ENCODE measurements at places on chromosomes 11 and 22.
A peak's percentile ranks its signal among the peaks of the same experiment; 100 is the strongest.

GRCh38 chr11:33724644-33725035, 11.6 kb downstream of the CD59 start:
- peak; percentile 63 for DNase-seq

GRCh38 chr11:14444441-14445189, 55.0 kb downstream of the COPB1 start:
- DNase-seq = no peak

DNA sequence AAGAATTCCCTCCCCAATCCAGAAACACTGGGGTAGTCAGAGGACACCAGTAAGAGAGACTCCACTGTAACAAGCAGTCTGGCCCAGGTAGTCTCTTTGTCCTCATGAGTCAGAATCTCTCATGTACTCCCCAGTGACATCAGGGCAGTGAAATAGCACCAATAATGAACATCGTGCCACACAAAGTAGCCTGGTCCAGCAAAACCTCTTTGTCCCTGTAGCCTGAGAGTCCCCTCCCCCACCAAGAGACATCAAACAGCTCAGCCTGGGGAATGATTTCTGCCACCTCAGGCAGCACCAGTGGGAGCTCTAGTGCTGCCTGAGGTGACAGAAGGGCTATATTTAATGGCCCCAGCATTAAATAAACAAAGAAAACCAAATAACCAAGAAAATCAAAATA, 88.1 kb downstream of the SBF2 start:
- no peak for DNase-seq

DNA sequence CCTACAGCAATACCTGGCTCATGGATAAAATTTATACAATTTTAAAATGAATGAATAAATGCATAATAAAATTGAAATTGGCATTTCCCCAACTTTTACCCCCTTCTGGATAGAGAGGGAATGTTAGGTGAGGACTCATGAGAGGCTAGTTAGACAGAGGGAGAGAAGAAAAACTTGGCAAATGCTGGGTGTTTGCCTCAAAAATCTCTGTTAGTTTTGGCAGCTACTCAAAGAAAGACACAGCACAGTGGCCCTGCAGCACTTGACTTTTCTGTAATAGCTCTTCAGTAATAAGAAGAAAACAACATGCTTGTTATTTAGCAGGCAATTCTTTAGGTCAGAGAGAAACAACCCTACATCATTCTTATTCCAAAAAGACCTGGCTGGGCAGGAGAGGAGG, 20.7 kb upstream of the IZUMO1R start:
- DNase-seq = no peak

GRCh38 chr22:21591695-21592094, 24.2 kb downstream of the UBE2L3 start:
- no peak for DNase-seq

- DNase-seq = no peak
Observed at GRCh38 chr11:106565326-106565725, 452.9 kb downstream of the GUCY1A2 start.

DNA sequence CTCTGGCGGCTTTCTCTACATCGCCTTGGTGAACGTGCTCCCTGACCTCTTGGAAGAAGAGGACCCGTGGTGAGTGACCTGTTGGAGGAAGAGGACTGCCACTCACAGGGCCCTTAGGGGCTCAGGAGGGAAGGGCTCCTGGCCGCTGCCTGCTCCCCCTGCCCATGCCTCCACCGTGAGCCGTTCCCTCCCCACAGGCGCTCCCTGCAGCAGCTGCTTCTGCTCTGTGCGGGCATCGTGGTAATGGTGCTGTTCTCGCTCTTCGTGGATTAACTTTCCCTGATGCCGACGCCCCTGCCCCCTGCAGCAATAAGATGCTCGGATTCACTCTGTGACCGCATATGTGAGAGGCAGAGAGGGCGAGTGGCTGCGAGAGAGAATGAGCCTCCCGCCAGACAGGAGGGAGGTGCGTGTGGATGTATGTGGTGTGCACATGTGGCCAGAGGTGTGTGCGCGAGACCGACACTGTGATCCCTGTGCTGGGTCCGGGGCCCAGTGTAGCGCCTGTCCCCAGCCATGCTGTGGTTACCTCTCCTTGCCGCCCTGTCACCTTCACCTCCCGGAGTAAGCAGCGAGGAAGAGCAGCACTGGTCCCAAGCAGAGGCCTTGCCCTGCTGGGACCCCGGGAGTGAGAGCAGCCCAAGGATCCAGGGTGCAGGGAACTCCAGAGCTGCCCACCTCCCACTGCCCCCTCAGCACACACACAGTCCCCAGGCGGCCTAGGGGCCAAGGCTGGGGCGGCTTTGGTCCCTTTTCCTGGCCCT, 6.9 kb downstream of the SLC39A13 start:
- DNase-seq = no peak

- no peak for DNase-seq
Observed at GRCh38 chr22:24582056-24582814, 10.6 kb downstream of the LRRC75B start.

DNA sequence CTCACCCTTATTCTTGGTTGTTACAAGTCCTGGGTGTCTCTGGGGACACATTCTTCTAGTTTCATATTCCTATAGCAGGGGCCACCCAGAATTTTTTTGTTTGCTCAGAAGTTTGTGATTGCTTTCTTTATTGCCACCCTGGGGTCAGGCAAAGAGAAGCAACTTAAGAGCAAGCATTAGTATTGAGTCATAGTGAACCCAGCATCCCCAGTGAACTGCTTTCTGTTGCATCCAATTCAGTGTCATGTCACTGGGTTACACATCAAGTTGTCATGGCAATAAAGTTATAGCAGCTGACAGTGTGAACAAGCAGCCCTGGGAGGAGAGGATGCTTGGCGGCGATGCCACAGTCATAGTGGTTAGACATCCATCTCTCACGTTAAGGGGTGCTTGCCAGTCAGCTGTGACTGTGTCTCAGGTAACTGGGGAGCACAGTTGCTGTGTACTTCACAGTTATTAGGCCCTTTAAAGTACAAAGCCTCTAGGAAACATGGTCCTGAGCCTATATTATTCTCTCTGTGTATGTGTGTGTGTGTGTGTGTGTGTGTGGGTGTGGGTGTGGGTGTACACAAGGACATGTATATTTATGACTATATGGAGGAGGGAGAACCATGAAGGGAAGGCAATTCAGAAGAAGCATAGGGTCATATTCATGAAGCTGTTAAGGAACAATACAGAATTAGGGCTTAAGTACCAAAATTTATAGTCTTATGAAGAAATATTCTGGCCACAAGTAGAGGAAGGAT, 52.5 kb downstream of the TRIM44 start:
- no peak for DNase-seq

DNA sequence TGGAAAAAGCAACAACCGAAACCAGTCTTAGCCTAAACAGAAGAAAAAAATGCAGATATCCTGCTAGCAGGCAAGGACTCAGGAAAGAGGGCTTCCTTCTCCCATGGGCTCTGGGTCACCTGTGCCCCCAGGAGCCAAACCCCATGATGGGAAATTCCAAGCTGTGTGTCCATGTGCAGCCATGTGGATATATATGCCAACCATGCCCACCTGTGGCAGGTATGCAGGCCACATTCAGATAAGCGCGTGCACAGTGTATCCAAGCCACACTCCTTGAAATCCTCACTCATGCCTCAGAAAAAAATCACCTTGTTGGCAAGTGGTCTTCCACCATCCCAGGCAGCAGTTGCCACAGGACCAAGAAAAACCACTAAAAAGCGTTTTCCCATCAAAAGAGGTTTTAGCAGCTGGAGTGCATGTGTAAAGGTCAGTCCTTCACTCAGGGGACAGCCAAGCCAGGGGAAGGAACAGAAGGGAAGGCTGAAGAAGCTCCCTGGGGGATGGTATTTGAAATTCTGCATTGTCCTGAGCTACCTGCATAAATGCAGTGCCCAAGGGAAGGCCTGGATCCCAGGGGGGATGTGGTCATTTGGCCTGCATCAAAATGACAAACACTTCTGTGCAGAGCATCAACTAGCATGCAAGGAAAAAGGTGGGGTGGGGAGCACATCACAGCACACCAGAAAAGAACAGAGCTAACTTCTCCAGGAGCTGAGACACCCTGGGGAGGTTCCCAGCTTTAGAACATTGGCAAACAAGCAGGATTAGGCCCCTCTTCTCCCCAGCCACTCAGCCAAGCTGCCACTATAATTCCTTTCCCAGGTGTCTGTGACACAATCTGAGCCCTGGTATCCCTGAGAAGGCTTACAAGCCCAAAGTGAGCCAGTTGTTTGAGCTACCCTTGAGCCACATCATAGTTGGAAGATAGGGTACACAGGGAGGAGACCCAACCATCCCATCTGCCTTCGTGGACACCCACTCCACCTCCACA, 76.2 kb downstream of the GALNT18 start:
- no peak for DNase-seq

DNA sequence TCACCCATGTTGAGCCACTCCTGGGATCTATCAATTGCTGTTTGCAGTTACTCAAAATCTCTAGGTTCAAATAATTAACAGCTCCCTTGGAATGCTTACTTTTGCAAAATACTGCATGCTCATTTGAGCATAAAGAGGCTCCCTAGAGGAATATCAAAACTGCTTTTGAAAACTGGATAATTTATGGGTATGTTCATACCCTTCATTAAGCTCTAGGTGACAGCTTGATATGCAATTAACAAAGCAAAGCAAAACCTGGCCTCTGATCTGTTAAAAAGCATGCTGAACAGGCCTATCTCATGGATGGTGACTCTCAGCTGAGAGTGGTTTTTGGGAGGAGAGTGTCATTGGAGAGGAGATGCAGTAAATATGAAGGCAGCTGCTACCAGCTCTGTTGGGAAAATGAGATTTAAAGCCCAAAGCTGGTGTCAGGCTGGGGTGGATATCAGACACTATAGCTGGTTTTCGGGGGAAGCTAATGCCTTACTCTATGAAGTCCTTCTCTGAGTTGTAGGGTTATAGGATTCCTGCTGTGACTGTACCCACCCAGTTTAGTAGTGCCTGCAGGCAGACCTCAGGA, 110.9 kb downstream of the RASSF10 start:
- DNase-seq = no peak
